Stimulated activated CD4-positive, alpha-beta T cell treated with anti-CD3 and anti-CD28 coated beads, Interleukin-1b, Interleukin-23, amount 100 ng/mL, for 1 hour (primary cell): ENCODE measurements at places on chromosomes 11 and 22.

DNA sequence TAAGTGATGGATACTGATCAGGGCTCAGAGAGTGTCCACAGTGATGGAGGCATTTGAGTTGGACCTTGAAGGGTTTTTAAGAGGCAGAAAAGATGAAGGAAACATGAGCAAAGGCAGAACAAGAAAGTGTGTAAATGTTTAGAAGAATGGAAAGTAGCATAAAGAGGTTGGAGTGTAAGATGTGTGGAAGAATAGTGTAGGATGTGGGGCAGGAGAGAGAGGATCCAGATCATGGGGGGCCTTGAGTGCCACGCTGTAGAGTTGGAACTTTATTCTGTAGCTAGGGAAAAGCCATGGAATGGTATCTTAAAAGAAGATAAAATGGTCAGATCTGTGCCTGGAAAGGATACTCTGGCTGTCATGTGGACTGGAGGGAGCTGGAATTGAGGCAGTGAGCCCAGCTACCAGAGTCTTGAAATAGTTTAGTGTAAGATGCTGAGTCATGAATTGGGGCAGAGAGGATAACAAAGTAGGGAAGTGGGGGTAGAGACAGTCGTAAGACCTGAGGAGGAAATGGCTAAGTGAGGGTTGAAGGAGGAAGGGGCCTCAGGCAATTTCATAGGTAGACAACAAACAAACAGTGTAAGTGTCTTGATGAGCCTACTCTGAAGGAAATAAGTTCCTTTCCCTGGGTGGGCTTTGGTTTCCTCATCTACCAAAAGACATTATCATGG, 6.7 kb downstream of the KCNE3 start:
- no peak for DNase-seq

GRCh38 chr22:25172153-25172552, 27.5 kb upstream of the CRYBB3 start:
- DNase-seq = no peak

GRCh38 chr11:81658722-81659121, 1074.9 kb downstream of the FAM181B start:
- DNase-seq = no peak

DNA sequence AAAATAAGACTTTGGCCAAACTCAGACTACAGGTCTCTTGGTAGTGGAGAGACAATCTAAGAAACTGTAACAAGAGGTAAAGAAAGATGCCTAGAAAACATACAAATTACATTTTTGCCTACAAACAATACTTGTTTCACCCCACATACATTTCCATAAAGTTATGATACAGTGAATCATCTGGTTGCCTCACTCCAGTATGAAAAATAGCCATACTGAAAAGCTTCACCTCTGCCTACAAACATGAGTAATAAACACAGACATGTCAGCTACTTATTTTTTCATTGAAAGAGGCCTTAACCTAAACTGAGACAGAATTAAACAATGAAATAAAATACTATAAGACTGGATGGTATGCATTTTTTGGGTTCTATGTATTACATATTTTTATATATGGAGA, 1463.0 kb downstream of the FAM181B start:
- DNase-seq = no peak

GRCh38 chr11:133829566-133829965, 15.7 kb downstream of the SPATA19 start:
- no peak for DNase-seq

GRCh38 chr11:11334607-11335006, 18.4 kb downstream of the CSNK2A3 start:
- no peak for DNase-seq

- no peak for DNase-seq
Observed at GRCh38 chr11:123628936-123629683, 25.3 kb downstream of the SCN3B start.

DNA sequence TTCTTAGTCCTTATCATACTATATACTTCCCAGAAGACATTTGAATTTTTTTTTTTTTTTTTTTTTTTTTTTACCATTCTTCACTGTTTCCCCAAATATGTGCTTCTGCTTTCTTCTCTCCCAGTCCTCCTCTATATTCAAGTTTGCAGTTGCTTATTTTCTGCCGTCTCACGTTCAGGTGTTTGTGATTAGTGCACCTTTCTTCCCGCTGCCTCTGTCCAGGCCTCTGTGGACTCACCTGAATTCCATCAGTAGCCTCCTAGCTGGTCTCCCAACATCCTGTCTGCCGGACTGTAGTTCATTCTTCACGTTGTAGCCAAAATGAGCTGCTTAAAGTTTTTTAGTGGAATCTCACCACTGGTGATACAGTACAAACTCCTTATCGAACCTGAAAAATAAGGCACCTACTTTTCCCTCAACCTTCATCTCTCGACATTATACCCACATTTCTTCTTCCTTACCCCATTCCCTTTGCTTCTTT, 795 bp upstream of the MSANTD4 start:
- DNase-seq = no peak

DNA sequence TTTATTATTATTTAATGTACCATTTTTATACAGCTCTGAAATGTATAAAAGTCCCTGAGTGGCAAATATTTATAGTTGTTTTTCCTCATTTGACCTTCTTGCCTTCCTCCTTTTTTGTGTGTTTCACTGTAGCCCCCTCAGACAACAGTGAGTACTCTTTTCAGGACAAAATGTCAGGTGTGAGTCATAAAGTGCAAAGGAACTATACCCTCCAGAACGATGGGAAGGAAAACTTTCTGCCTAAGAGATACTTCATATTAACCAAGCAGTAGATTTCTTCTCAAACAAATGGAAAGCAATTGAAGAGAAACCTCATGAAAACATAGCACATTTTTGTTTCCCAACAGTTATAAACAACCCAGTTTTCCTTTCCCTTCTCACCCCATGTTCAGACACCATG, 16.1 kb upstream of the MS4A7 start:
- DNase-seq = no peak

DNA sequence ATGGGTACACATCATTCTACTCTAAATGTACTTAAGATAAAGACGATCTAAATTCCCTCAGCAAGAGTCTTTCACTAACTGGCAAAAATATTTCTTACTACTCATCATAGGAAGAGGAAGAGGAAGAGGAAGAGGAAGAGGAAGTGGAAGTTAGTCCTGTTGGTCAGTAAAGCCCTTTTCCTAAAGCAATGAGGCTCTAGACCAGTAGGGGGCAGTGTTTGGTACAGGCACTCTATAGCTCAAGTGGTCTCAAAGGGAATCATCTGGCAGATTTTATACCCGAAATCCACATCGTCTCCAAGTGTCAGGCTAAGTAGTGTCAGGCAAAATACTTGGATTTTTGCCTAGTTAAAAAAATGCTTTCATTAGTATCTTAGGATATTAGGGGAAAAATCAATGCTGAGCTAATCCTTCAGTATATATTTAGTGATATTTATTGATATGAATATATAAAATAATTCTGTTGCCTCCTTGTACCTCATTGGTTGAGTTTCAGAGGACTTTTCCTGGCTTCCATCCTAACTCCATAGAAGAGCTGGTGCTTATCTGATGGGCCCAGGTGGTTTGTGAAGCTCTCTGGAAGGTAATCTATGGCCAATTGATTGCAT, 7.7 kb downstream of the BLID start:
- no peak for DNase-seq

DNA sequence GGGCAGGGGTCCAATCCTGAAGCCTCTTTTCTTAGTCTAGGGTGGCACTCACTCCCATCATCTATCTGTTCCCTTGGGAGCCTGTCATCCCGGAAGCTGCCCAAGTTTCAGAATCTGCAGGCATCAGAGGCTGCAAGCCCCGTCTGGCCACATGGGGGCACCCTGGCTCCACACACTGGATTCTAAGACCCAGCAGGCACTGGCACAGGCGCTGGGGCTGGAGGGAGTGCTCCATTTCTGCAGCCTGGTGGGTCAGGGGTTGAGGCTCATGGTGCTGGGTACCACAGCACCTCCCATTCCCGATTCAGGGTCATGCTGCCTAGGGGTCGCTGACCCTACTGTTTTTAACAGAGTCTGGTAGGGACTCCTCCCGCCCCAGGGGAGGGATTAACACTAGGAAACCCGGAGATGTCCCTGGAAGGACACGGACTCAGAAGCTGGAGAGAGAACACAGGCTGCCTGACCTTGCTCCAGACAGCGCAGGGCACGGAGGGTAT, 243.9 kb upstream of the SYN3 start:
- peak; percentile 29 for DNase-seq

DNA sequence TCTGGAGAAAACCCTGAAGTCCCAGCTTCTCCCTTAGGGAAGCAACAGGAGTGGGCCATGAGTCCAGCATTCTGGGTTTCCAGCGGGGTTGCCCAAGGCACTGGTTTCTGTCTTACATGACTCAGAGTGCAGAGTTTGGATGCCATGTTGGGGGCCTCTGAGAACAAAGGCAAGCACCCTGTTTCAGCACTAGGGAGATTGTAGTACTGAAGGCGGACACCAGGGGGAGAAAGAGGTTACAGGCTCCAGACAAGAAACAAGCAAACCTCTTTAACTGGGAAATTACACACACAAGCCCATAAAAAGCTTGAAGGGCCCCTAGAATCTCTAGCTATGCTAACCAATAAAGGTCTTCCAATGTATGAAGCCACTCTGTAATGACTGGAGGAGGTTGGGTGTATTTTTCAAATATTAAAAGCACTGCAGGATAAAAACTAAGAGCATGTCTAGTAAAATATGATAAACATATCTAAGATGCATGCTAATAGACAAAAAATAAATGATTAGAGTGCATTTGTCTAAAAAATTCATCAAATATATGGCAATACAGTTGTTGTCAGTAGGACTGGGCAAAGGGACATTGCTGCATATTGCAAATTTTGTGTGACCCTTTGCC, 7.1 kb downstream of the MS4A6E start:
- DNase-seq = peak; percentile 51

- DNase-seq = no peak
Observed at GRCh38 chr11:57297221-57297620, 27.5 kb downstream of the TNKS1BP1 start.

DNA sequence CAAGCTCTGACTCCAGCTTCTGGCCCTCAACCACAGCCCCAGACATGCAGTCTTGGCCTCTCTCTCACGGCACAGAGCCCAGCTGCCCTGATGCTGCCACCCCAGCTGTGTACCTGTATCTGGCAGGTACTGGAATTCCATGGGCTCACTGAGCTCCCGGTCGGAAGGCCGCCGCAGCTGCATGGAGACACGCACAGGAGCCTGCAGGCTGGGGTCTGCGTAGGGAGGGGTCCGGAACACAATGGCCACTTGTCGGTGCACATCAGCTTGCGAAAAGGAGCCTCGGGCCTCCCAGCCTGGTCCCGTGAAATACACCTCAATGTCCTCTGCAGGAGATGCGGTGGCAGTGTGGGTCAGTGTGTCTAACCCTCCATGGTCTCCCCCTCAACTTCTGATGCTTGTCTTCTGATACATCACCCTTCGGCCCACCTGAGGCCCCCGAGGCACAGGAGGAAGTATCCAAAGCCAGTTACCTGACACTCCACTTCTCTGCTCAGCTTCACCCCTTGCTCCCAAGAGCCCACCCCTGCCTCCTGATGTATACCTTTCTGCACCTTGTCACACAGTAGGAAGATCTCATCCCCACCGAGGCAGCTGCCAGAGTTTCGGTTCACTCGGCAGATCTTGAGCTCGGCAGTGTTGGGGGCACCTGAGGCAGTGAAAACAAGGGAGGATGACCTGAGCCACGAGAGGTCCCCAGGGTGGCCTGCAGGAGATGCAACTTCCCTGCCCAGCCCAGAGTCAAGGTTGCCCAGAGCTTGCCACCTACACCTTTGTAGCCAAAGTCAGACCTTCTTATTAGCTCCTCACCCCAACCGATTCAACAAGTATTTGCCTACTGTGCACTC, 4.3 kb downstream of the RELA start:
- no peak for DNase-seq

- DNase-seq = no peak
Observed at GRCh38 chr22:28903080-28903479, 19.7 kb downstream of the ZNRF3 start.

GRCh38 chr11:32080361-32080980, 10.4 kb upstream of the RCN1 start:
- no peak for DNase-seq

DNA sequence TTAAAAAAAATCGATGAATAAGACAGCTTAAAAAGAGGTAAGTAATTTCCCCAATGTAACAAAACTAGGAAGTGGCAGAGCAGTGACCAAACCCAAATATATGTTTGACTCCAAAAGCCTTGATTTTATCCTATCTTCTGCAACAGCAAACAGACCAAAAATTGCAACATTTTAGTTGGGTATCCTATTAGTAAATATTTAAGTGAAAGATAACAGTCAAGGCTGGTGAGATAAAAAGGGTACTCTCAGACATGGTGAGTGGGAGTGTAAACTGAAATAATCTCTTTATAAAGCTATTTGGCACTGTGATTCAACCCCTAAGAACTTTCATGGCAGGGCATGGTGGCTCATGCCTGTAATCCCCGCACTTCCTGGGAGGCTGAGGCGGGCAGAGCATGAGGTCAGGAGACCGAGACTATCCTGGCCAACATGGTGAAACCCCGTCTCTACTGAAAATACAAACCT, 1.9 kb upstream of the RDX start:
- no peak for DNase-seq

GRCh38 chr22:43218786-43219185, 31.9 kb upstream of the TTLL12 start:
- DNase-seq = no peak

- DNase-seq = peak; percentile 51
Observed at GRCh38 chr11:67504950-67505581, at the start of gene PITPNM1. Gene PITPNM1 (minus strand): TSS chr11:67505363. CDS start chr11:67504180, 1,183 bp downstream.

GRCh38 chr11:76631566-76632308, 38.8 kb downstream of the LRRC32 start:
- no peak for DNase-seq

- DNase-seq = no peak
Observed at GRCh38 chr22:17787716-17788330, 13.6 kb upstream of the BID start.

DNA sequence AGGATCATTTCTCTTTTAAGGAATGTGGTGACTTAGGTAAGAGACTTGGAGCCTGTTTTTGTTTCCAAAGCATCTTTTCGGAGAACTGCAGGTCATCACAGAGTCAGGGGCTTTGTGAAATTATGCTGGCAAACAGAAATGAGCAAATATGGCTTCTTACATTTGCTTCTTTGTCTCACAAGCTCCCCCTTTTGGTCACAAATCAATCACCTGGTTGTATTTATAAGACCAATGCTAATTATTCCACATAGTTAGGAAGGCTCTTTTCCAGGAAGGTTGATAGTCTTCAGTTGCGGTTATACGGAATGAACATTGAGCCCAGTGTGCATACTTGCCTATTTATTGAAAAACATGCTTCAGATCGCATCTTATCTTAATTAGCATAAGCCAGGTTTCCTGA, 34.6 kb upstream of the CEP126 start:
- DNase-seq = no peak

- DNase-seq = no peak
Observed at GRCh38 chr11:13972043-13972910, 9.8 kb downstream of the SPON1 start.

- DNase-seq = no peak
Observed at GRCh38 chr22:45180146-45180679, 16.5 kb downstream of the NUP50 start.

- no peak for DNase-seq
Observed at GRCh38 chr11:88203604-88204003, 28.4 kb upstream of the RAB38 start.

GRCh38 chr22:49300951-49301397, 526.7 kb downstream of the BRD1 start:
- DNase-seq = no peak

GRCh38 chr22:41970601-41971000, 1.4 kb downstream of the SEPTIN3 start:
- no peak for DNase-seq

GRCh38 chr11:69443138-69443967, 38.1 kb upstream of the LINC01488 start:
- peak; percentile 47 for DNase-seq

GRCh38 chr11:31387379-31387778, 17.7 kb downstream of the DNAJC24 start:
- DNase-seq = no peak

- no peak for DNase-seq
Observed at GRCh38 chr11:33829430-33830141, 55.3 kb upstream of the FBXO3 start.
